ENCODE measurements at places on chromosomes 3 and 15.

- no peak for DNase-seq
Measured at GRCh38 chr15:75646944-75647364, 758 bp upstream of the SNX33 start.

- DNase-seq, result no peak
Measured at GRCh38 chr3:148790370-148790769, 37.2 kb upstream of the CPB1 start.

- DNase-seq, result no peak
Measured at GRCh38 chr15:27070841-27071240, 99.9 kb downstream of the GABRG3 start.

- no peak for DNase-seq
Measured at GRCh38 chr15:38294126-38294525, 41.5 kb downstream of the SPRED1 start.

DNA sequence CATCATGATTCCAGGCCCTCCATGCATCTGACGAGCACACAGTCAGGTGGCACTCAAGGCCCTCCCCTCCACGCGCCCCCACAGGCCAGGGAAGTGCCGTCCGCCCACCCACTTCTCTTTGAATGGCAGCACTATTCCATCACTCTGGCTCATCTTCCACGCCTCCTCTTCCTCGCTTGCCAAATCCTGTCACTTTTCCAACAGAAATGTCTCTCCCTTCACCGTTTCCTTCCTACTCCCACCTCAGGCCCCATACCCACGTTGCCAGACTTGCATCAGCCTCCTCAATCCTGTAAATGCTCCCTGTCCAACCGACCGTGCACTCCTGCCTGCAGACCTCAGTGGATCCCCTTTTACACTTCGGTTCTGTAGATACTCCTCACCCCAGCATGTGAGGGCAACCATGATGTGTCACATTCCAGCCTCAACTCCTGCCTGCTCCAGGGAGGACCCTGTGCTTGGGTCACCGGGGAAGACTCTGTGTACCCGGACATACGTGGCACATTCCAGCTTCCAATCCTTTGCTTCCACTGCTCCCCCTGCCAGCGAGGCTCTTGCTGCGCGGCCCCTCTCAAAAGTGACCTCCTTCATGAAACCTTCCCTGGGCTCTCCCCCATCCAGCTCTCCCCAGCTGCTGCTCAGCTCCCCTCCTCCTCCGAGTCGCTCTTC lies 29.6 kb downstream of the ADCY5 start:
- no peak for DNase-seq
